ENCODE measurements at places on chromosomes 2 and 18.

GRCh38 chr18:46555213-46555612 is 101.8 kb downstream of the LOXHD1 start:
- no peak for DNase-seq

DNA sequence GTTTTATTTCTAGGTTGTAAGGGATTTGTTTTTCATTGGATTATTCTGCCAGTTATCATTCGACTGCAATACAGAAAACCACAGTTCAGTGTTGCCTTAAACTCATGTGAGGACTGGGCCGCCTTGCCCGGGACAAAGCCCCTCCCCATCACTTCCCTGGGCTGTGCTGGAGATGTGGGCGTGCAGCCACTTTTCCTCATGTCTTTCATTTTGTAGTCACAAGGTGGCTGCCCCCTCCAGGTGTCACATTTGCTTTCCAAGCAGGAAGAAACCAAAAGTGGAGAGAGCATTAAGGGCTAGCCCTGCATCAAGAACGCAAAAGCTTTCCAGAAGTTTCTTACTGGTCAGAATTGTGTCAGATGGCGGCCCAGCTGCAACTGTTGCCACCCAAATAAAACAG is 492.5 kb upstream of the ID2 start:
- no peak for DNase-seq

- no peak for DNase-seq
Observed at GRCh38 chr2:20667531-20668401, 822 bp downstream of the GDF7 start.

- no peak for DNase-seq
Observed at GRCh38 chr2:120990451-120990871, 254.8 kb downstream of the GLI2 start.

- no peak for DNase-seq
Observed at GRCh38 chr2:44928483-44929158, 12.9 kb upstream of the SIX3 start.

DNA sequence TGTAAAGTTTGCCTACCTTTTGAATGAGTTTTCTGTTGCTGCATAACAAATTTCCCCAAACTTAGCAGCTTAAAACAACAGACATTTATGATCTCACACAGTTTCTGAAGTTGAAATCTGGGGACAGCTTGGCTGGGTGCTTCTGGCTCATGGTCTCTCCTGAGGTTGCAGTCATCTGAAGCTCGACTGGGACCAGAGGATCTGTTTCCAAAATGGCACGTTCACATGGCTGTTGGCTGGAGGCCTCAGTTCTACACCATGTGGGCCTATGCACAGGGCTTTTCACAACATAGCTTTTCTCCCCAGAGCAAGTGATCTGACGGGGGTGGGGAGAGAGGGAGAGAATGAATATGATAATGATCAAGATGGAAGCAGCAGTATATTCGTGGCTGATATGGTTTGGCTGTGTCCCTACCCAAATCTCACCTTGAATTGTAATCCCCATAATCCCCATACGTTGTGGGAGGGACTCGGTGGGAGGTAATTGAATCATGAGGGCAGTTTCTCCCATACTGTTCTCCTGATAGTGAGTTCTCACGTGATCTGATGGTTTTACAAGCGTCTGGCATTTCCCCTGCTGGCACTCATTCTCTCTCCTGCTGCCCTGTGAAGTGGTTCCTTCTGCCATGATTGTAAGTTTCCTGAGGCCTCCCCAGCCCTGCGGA is 3.5 kb downstream of the RALB start:
- no peak for DNase-seq

GRCh38 chr18:62844850-62845643 is 129.7 kb downstream of the PHLPP1 start:
- DNase-seq: no peak

- no peak for DNase-seq
Observed at GRCh38 chr18:52657043-52657805, 317.2 kb downstream of the DCC start.

- no peak for DNase-seq
Observed at GRCh38 chr18:48035556-48035860, 105.0 kb upstream of the SMAD2 start.

GRCh38 chr2:152176113-152176714 is 651 bp upstream of the STAM2 start:
- DNase-seq: no peak

- DNase-seq: no peak
Observed at GRCh38 chr2:222410534-222410933, 13.8 kb upstream of the SGPP2 start.

- DNase-seq: no peak
Observed at GRCh38 chr2:189253836-189254235, 74.3 kb upstream of the COL5A2 start.

DNA sequence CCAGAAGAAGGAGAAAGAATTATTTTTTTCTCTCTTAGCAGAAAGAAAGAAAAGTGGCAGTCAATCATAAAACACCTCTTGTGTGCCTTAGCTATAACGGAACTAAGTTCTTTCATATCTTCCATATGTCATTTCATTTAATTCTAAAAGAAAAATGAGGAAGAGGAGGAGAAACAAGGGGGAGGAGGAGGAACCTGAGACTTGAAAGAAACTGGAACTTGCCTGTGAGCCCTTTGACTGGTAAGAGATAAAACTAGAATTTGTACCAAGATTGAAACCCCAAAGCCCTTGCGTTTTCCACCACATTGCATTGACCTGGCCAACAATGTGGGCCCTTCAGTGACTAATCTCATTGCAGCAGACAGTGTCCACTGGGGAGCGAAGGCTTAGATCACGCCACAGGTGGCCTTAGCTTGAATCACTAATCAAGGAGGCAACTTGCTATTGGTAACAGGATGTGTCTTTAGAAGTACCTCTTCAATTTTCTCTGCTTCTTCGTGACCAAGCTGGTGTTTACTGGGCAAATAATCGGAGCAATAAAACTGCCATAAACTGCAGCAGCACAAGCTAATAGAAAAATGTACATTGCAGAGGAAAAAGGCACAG is 307.9 kb downstream of the CLIP4 start:
- no peak for DNase-seq

DNA sequence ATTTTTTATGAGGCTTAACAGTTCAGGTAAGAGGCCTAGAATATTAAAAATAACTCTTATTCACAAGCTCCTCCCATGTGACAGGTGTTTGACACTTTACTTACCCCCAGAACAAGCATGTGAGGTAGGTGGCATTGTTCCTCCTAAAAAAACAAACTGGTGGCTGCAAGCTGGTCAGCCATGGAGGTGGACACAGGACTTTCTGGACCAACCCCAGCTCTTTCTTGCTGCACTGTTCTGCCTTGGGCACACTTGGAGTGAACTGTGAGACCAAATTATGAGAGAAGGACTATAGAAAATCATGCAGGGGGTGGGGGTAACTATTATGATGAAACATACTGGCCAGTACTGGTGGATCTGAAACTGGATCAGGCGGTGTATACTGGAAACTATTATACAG is 56.6 kb downstream of the PTPRM start:
- no peak for DNase-seq

GRCh38 chr2:217095511-217096205 is 235.8 kb upstream of the TNP1 start:
- no peak for DNase-seq

DNA sequence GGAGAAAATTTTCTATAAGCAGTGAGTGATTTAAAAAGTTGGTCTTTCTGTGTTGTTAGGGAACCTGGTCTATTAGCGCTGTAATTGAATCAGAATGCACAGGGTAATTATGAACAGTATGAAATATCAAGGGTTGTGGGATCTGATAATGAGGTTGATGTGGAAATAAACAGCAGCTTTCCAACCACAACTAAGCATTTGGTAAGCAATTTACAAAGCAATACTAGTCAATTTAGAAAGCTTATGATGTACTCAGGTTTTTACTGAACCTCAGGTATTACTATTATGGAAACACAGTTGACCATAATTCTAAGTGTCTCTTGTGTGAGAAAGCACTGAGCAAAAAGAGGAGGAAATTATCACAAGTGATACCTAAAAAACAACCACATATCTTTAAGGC is 11.0 kb upstream of the SMCHD1 start:
- DNase-seq: no peak

GRCh38 chr2:85647823-85648526 is 20.0 kb downstream of the SFTPB start:
- no peak for DNase-seq

GRCh38 chr18:59323931-59324622 is 5.6 kb upstream of the CPLX4 start:
- no peak for DNase-seq

DNA sequence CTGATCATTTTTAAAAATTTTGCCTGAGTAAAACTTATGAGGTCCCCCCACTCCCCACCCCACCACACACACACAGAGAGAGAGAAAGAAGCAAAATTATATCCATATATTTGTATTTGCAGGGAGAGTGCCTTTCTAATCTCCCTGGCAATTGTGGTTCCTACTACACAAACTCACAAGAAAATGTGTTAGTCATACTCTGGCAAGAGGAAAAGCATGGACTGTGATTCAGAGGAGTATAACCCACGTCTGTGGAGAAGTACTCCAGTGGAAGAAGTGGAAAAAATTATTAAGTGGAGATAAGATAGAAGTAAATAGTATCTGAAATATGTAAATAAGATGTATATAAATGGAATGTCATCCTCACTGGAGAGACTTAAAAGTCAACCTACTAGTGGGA is 114.0 kb downstream of the DSEL start:
- no peak for DNase-seq

DNA sequence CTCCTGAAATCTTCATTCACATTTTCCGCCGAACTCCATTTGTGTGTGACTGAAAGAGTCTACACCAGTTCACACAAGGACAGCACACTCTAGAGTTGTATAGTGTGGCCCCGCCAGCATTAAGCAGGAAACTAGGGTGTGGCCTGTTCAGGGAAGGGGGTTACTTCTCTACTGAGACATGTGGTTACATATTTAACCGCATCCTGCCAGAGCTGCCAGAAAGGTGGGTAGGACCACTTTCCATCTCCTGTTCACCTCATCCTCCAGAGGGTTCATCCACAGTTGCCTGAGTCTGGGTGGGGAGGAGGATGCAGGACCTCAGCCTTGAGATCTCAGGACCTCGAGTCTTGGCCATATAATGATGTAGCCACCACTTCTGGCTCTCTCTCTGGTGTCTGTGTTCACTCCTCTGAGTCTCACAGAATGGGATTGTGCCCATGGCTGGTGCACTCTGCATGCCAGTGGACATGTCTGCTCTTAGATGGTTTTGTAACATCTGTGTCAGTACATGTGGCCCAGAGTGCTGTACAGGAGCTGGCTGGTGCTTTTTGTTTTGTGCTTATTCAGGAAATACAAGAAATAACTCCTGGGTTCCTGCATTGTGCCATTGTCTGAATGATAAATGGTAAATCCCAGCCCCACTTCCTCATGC is 7.7 kb upstream of the SP140L start:
- peak; percentile 80 for DNase-seq

DNA sequence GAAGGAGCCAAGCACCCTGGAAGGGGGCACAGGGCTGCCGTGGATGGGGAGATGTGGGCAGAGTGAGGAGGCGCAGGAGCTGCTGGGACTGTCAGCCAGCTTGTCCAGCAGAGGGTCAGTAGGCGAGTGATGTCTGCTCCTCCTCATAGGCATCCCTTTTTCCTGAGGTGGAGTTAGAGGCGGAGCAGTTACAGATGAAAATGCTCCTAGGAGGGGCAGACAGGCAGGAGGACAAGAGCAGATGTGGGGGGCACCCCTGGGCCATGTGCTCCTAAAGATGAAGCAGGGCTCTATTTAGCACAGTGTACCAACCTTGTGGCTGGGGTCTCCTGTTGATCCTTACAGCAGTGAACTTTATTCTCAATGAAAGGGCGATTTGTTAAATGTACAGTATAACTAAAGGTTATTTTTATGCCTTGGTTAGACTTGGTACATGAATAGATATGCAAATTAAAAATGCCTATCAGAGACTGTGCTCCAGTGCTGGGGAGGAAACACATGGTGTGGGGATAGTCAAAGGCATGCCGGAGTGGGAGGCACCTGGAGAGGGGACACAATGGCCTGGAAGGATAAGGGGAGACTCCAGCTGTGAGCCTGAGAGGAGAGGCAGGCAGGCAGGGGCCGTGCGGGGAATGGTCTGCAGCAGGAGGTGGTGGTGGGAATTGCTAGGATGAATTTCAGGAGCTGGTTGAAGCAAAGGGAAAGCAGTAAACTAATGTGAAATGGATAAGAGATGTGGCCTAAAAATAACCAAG is 175.3 kb downstream of the CLIP4 start:
- no peak for DNase-seq

GRCh38 chr18:57051657-57052044 is 95.2 kb upstream of the BOD1L2 start:
- DNase-seq: no peak

- peak; percentile 37 for DNase-seq
Observed at GRCh38 chr18:50009773-50010335, 185.1 kb downstream of the MYO5B start.

DNA sequence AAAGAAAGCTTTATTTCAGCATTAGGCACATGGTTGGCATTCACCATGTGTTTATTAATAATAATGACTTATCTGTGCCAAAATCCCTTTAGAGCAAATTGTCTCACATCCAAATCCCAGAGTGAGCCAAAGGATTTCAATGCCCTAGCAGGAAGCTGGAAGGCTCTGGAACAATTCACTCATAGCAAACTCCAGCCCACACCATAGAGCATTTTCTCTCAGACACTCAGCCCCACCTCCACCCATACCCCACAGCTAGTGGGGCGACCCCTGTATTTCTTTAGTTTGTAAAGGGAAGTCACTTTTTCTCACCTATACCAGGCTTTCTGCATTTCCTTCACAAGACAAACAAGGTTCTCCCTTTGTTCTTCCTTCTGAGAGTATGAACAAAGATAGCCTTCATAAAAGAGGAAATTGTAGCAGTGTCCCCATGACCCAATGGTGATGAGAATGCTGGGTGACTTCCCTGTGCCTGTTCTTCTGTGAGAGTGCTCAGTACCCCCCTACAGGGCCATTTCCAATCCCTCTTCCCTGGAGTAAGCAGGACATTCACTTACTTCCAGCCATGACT is 100.1 kb upstream of the APCDD1 start:
- DNase-seq: no peak

- no peak for DNase-seq
Observed at GRCh38 chr2:112622528-112622849, 23.2 kb upstream of the SLC20A1 start.

DNA sequence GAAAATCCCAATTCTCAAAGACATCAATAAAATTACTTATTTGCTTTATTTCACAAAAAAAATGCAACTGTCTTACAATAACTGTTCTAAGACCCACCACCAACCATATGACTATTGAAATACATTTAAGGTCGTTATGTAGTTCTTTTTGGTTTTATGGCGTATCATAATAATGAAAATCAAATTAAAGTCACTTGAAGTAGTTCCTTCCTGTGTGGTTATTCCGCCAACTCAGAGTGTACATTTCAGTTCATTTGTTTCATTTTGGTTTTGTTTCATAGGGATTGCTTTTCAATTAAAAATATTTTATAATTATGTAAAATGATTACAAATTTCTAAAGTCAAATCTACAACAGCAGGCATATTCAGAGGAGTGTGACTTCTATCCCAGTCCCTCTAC is 45.9 kb upstream of the AAK1 start:
- DNase-seq: no peak

GRCh38 chr2:204529795-204530463 is 15.3 kb upstream of the PARD3B start:
- no peak for DNase-seq

DNA sequence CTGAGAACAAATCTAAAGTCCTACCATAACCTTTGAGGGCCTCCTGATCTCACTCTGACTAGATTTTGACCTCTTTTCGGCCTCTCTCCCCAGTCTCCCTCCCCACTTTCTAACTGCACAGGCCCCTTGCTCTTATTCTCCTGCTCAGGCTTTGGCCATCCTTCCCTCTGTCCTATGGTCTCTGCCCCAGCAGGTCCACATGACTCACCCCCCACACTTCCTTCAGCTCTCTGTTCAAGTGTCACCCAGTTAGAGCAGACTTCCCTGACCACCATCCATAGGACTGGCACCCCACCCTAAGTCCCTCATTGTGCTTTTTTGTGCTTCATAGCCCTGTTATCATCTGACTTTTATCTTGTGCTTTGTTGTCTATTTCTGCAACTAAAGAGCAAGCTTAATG is 41.2 kb upstream of the NT5C1B start:
- no peak for DNase-seq

All from CD4-positive, alpha-beta T cell treated with Interleukin-17A for 4 hours (primary cell).